Heart left ventricle (tissue), 16 donors: ENCODE measurements at places on chromosomes 7 and 10. TPM values are rescaled to one million over a fixed set of nuclear protein-coding genes. Genes with fewer than 3 reads are reported as not detected.

- no peak for DNase-seq
Observed at GRCh38 chr7:142563470-142563869, 185.8 kb upstream of the PRSS1 start.

DNA sequence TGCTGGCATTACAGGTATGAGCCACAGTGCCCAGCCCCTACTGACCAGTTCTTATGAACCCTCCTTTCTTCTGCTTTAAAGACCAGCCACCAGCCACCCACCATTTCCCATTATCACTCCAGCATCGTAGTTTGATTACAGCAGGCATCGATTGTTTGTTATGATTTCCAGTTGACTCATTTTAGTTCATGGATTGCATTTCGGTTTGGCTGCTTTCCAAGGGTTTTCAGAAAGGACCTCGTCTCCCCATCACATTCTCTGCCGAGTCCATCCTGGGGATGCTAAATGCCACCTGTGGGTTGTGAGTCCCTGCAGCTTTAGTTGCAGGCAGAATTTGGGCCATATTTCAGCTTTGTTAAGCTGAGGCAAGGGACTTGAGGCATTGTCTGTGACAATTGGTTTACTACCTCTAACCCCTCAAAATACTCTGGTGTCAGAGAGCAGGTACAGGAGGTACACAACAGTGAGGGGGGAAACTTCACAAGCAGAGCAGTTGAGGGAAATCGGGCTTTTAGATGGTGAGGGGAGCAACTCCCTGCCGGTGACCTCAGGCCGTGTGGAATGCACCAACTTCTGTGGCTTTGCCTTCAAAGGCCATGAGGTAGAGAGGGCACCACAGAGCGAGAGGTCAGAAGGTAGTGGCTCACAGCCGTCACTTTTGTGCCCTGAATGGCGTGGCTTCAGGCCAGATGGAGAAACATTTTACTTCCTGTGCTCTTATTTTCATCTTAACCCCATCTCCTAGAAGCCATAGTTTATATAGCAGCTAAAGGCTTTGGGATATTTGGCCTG is 203.8 kb downstream of the CCDC3 start:
- DNase-seq, result no peak

DNA sequence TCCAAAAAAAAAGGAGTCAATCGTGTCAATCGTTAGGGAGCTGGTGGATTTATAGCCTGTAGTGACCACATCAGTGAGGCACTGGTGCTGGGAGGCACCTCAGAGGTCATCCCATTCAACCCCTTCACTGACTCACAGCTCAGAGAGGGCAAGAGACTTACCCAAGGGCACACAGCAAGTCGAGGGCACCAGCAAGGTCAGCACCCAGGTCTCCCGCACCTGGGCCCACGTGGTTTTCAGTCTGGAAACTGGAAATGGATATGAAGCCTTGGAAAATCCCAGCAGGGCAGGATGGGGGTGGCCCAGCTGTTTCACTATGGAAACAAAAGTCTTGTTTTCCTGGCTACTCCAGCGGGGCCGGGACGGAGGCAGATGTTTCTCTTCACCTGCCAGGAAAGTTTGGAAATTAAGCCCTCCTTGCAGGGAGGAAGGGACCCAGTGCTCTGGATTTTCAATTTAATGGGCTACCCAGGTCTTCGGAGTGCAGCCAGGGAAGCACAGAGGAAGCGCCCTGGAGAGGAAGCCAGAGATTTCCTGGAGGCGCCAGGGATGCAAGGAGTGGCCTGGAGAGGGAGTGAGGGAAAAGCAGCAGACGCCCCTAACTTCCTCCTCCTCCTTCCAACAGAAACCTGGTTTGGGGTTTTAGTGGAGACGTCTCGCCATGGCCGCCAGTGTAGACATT is 157.2 kb upstream of the TNRC18 start:
- no peak for DNase-seq

- no peak for DNase-seq
Observed at GRCh38 chr7:144826208-144826607, 9.6 kb downstream of the TPK1 start.

DNA sequence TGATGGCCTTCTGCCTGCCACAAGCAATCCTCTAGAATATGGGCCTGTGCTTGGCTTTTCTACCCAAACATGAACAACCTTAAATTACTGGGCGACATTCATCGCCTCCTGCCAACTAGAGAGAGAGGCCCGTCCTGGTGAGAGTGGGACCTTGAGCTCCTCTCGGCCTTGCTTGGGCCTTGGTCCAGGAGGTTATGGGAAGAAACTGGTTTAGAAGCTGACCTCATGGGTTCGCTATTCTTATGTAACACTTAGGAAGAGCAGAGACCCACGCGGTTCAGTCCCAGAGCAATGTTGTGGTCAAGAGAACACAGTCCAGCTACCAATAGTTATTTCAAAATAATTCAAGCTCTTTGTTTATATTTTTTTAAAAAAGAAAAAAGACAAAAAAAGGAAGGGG is 176.3 kb upstream of the ZNF32 start:
- DNase-seq, result peak; percentile 87

DNA sequence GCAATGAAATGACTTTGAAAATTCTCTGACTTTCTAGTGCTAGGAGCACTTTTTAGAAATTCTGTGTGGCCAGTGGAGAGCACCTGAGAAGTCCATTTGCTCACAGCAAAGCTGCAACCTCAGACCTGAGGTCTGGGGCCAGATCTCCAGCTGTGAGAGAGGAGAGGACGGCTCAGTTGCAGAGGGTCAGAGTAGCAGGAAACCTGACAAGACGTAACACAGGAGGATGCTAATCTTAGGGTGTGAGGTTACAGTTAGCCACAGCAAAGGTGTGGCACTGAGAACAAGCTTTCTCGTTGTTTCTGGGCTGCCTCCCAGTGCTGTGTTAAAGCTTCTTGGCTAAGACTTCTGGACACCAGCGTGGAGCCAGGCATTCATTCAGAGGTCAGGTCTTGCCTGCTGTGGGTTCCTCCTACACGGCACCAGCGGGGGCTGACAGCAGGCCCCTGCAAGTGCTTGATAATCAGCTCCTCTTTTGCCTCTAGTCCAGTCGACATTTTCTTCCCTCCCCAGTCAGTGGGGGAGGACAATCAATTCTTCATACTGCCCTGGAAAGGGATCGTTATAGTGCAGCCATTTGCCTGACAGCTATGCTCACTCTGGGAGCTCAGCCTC is 435.4 kb upstream of the DPP6 start:
- no peak for DNase-seq

DNA sequence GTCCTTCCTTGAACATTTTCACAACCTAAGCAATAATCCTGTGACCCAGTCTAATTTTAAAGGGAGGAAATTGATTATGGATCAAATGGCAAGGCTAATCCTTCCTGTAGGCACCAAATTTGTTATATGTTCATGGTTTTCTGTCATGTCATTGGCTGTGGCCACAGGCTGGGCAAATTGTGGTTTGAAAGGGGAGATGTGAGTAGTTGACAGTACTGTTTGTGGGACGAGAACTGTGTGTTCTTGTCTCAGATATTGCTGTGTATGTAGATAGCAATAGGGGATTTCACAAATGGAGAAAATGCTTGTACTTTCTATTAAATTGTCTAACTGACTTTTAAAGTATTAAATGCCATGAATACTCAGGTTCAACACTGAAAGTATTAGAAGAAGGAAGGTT is 8.1 kb upstream of the PRKG1 start:
- no peak for DNase-seq

DNA sequence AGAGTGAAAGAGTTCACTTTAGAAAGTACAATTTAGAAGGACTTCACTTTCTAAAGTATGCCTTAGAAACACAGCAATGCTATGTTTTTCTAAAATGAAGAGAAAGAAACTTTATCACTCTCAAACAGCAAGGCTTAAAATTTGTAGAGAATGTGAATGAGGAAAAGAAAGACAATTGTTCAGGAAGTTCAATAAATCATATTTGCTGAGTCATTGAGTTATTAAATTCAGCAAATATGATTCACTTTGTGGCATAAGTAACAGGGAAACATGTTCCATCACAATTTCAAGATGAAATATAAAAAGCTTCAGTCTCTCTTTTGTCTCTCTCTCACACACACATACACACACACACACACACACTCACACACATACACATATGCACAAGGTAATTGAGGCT is 187.9 kb downstream of the PCDH15 start:
- no peak for DNase-seq

DNA sequence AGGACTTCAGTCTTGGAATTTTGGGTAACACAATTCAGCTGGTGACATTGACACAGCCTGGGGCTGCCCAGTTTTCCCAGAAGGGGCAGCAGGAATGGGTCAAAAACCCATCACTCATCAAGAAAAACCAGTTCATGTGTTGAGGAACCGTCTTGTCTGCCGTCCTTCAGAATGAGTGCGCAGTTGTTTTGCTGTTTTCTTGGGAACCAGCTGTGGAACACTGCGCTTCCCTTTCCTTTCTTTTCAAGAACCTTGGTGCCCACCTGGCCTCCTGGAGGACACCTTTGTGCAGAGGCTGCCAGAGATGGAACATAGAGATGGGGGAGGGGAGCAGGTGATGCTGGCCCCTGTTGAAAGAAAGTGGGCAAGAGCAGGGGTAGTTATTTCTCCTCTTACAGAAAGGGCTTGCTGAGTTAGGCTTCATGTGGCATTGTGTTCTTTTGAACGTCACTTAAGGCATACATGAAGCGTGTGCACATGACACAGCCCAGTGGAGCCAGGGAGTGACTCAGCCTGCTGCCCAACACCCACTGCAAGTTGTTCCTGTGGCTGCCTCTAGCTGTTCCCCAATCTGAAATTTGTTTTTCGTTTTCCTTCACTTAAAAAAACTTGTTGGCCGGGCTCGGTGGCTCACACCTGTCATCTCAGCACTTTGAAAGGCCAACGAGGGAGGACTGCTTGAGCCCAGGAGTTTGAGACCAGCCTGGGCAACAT is 87.4 kb upstream of the TNS3 start:
- DNase-seq, result peak; percentile 52

DNA sequence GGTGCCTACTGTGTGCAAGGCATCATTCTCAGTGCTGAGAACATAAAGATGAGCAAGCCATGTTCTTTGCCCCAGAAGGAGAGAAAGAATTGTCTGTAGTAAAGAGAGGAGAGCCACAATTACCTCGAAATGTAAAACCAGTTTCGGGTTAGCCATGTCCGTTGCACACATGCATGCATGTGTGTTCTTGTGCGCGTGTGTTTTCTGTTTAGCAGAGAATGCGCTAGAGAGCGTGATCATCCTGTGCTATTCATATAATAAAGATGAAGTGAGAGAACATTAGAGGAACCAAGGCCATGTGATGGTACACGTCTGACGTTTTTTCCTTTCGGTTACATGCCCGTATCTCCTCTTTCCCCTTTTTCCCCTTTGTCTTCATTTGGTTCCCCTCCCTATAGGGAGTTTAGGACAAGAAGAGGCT is 158.2 kb downstream of the CELF2 start:
- no peak for DNase-seq

DNA sequence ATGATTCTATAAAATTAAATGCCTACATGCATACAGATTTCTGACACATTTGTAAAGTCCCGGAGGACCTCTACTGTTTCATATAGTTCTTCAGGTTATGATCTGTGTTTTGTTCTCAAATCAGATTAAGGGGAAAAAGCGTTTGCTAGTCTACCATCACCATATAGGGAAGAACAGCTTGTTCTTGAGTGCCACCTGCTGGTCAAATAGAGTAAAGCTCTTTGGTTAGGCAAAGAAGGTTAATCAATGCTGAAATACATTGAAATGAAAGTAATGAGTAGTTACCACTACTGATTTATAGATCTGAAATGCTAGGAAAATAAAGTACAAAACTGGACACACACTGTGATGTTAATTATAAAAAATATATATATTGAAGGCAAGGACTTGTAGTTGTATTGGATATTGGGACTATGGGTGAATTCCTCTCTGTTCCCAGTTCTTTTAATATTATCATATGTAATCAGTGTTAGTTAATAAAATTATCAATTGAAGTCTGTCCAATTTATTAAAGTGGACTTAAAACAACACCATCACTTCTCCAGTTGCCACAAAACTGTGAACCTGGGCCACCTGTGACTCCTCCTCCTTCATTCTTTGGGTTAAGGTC is 72.6 kb upstream of the PDLIM1 start:
- DNase-seq, result no peak

GRCh38 chr10:72887043-72887442 is 6.5 kb upstream of the OIT3 start:
- DNase-seq, result peak; percentile 34

DNA sequence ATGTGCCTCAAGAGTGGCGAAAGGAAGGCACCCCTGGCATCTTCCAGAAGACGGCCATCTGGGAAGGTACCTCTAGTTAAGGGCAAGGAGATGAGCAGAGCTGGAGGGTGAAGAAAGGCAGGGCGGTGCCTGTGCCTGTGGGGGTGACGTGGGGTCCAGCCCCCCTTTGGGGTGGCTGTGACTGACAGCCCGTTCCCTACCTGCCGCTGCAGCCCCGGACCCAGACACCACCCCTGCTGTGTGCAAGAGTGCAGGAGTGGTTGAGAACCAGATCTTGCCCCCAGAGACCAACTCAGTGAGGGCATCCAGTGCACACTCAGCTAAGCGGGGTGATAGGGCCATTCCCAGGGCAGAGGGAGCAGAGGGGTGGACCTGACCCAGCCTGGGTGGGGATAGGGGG is 4.3 kb upstream of the MUC17 start:
- no peak for DNase-seq

GRCh38 chr7:44964831-44965440 is 13.9 kb downstream of the MYO1G start:
- no peak for DNase-seq

DNA sequence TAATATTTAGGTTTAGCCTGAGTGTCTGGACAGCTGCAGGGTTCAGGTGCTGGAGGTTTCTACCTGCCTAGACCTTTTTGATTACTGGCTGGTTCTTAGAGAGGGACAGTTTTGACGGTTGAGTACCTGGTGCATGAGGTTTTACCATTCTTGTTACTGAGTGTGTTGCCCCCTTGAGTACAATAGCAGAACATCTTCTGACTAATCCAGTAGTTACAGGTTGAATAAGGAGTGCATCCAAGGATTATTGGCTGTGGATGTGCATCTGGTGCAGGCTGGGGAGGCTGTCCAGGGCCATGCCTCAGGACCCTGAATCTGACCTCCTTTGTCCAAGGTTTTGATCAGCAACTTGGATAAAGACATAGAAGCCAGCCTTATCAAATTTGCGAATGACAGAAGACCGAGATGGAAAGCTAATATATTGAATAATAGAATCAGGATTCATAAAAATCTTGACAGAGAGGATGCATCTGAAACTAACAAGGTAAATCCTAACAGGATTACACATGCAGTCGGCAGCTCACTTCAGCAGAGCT is 23.1 kb downstream of the PLPP4 start:
- DNase-seq, result no peak

GRCh38 chr7:93601363-93601762 is 26.8 kb upstream of the CALCR start:
- no peak for DNase-seq

ABCB4 gene
- 5.5 TPM for total RNA-seq

C10orf53 gene
- total RNA-seq, result not detected

TFEC gene
- total RNA-seq, result 3.6 TPM

FAM131B gene
- total RNA-seq, result 0.79 TPM

RPEL1 gene
- not detected for total RNA-seq

TMUB1 gene
- total RNA-seq, result 21.8 TPM

NUTM2A gene
- 2.2 TPM for total RNA-seq

VIPR2 gene
- total RNA-seq, result 12.3 TPM

ATP6V0E2 gene
- 92.3 TPM for total RNA-seq

WEE2 gene
- total RNA-seq, result not detected
